ENCODE measurements at places on chromosomes 16 and 17. TPM values are rescaled to one million over a fixed set of nuclear protein-coding genes. Genes with fewer than 3 reads are reported as not detected.

DHODH gene
- 16.8 TPM for total RNA-seq

TBC1D3G gene
- not detected for total RNA-seq

TPSG1 gene
- not detected for total RNA-seq

CHAD gene
- total RNA-seq: 0.27 TPM

CDH13 gene
- total RNA-seq: 1.1 TPM

ATP2A1 gene
- 3.3 TPM for total RNA-seq

DNA sequence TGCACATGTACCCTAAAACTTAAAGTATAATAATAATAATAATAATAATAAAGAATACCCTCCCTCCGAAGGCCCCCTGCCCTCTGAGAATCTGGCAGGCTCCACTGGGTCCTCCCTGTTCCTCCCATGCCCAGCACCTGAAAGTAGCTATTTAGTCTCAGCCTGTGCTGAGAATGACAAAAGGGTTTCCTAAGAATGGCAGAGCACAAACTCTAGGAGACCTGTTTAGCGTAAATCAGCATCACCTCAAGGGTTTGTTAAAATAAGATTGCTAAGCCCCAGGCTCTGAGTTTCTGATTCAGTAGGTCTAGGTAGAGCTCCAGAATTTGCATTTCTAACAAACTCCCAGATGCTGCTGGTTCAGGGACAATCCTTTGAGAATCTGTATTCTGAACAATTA lies 606.8 kb upstream of the CDH11 start:
- no peak for DNase-seq

DNA sequence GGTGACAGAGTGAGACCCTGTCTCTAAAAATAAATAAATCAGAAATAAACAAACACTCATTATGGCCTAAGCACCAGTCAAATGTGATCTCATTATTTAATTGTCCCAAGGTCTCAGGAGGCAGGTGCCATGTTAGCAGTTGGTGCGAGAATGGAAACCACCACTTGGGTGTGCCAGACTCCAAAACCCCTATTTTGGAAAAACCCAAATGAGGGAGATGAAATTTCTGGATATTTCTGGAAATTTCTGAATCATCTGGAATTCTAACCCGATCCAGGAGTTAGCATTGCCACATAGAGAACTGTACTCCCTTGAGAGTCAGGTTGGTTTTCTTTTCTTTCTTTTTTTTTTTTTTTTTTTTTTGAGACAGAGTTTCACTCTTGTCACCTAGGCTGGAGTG lies 264.0 kb downstream of the XYLT1 start:
- no peak for DNase-seq

GRCh38 chr17:2851615-2852014 lies 55.4 kb downstream of the RAP1GAP2 start:
- no peak for DNase-seq

DNA sequence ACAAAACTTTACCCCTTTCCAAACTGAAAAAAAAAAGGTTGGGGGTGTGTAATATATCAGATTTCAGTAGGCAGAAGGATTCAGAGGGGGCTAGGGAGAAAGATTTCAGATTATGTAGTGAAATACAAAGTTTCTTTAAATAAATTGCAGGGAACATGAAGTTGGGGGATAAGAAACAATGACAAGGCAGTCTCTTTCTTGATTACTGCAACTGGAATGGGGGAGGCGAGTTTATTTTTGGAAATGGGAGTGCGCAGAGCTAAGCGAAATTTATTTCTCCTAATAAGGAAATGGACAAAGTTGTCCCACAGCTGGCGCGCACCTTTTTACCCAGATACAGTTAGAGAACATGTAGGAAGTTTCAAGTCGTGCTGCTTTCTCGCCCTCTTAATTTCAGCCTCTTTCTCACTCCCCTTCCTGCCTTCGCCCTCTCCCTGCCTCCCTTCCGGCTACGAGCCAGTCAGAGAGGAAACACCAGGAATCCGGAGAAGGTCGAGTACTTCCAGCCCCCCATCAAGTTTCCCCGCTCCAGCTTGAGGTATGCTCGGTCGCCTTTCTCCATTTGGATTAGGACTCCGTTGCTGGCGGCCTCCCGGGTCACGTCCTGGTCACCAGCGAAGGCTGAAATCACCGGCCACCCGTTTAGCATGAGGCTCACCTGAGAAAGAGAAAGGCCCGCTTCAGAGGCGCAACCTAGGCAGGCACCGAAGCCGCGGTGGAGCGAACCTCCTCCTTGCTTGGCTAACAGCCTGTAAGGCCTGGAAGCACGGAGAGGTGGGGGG lies 2.5 kb downstream of the CBLN1 start:
- DNase-seq: no peak

DNA sequence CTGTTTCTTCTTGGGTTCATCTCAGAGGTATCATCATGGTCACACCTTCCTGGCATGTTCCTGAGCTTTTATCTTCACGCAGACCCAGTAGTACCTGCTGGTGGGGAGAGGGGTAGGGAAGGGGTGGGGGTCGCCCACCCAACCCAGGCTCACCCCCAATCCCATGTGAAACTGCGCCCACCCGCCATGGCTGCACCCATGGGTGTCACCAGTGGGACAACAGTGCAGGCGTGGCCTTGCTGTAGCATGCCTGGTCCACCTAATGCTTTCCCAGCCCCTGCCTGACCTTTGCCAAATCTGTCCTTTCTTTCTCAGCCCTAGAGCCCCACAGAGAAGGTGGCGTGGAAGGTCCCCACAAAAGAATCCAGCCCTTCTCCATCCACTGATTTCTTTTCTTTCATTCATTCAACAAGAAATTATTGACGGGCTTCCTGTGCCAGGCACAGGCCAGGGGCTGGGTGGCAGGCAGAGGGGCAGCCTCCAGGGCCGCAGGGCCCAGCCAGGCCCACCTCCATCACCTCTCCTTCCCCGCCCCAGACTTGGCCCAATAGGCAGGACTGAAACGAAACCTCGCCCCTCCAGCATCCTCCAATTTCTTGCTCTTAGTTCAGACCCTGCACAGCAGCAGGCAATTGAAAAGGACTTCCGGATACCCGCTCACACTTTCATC lies 79.1 kb upstream of the TNRC6C start:
- DNase-seq: no peak

DNA sequence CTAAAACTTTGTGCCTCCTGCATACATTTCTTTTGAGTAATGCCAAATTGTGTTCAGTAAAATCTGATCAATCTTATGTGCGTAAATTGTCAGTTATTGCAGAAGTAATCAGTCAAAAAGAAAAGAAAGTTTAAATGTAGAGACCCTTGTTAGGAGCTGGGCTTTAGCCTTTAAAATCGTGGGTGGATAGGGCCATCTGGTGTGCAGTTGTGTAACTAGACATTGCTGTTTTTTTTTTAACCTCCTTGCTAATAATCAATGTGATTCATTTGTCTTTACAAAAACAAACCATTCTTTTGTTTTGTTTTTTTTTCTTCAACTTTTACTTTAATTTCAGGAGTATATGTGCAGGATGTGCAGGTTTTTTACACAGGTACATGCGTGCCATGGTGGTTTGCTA lies 5.3 kb upstream of the WWOX start:
- no peak for DNase-seq

- DNase-seq: no peak
These were observed 13.4 kb downstream of the C17orf58 start for GRCh38 chr17:67982686-67983382.

DNA sequence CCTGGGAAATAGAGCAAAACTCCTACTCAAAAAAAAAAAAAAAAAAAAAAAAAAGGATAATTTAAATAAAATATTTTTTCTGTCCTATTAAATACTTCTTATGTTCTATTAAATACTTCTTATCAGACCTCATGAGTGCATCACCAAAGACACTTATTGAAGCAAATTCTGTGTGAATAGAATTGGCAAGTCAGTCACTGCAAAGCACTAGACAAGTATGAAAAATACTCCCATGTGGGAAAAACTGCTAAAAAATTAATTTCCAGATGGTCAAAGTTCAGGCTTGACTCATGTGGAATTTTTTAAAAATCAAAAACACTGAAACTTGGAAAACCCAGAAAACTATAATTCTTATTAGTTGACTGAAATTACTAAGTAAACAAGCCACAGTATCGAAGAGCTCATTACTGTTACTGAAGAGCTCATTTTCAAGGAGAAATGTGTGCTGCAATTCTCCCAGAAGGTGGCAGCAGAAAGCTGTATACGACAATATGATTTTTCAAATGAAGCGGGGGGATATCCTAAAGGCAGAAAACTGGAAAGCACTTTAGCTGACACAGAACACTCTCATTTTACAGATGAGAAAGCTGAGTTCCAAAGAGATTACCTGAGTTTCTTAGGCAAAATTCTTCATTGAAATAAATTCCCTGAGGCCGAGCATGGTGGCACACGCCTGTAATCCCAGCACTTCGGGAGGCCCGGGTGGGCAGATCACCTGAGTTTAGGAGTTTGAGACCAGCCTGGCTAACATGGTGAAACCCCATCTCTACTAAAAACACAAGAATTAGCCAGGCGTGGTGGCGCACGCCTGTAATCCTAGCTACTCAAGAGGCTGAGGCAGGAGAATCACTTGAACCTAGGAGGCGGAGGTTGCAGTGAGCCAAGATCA lies 15.9 kb upstream of the FBXO47 start:
- peak; percentile 45 for DNase-seq

GRCh38 chr17:2708585-2709182 lies 2.9 kb downstream of the CLUH start:
- DNase-seq: no peak

- no peak for DNase-seq
These were observed 19.7 kb downstream of the MAP3K3 start for GRCh38 chr17:63641692-63642448.

DNA sequence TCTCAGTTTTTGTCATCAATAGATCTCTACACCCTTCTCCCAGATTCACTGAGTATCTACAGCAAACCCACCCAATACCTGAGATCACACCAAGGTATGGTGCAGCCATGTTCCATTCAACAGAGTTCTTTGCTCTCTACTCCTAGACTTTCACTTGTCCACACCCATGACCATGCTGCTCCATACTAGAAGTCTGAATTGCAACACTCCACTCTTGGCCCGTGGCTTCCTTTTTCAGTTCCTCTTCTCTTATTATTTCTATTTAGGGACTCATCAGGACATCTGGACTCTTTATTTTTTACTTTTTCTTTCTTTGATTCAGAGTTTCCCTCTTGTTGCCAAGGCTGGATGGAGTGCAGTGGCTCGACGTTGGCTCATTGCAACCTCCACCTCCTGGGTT lies 37.1 kb downstream of the YWHAE start:
- no peak for DNase-seq

GRCh38 chr16:47966325-47966724 lies 189.5 kb downstream of the ABCC12 start:
- no peak for DNase-seq

DNA sequence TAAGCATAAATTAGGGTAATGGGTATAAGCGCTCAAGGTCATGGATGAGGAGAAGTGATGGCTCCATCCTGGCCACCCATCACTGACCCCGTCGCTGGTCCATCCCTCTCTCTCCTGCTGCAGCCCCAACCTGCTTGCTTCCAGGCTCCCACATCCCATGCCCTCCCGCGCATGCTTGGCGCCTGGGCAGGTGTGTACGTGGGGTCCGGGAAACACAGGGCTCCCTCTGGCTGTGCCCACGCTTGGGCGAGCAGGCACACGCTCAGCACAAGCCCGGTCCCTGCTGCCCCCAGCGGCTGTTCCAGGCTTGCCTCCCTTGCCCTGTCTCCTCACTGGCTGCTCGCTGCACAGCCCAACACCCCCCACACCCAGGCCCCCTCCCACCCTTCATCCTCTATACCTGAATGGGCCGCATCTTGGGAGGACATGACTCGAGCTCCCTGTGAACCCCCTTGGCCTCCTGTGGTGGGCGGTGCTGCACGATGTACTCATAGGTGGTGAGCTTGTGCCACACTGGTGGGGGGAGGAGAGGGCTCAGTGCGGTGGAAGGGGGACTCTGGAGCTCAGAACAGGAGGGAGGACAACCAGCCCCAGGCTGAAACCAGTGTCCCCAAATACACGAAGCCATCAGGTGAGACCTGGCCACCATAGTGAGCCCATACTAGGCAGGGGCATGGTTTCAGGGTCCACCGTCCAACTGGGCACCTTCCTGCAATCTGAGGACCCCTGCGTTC lies 4.7 kb upstream of the TPPP3 start:
- DNase-seq: no peak

DNA sequence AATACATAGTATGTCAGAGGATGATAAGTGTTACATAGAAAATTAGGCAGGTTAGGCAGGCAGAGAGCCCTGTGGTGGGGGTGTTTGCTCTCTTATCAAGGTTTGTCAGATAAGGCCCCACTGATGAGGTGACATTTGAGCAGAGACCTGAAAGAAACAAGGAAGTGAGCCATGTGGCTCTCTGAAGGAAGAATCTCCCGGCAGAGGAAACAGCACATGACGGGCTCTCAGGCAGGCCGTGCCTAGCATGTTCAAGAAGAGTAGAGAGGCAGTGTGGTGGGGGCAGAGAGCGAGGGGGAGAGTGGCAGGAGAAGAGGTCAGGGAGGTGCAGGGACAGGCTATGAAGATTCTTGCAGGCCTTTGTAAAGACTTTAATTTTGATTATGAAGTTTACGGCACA lies 82.0 kb upstream of the ASIC2 start:
- no peak for DNase-seq

DNA sequence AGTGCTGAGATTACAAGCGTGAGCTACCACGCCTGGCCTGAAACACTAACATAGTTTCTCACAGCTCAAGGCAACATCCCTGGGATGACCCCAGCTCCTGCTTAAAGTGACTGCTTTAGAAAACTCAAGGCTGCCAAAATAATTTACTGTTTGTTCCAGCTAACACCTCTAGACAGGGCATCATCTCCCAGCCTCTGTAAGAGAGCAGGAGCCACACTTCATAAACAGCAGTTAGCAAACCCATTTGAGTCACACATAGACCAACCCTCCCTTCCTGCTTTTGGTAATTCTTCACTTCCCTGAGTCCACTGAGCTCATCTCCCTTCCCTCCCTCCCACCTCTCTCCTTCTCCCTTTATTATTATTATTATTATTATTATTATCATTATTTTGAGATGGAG lies 201.3 kb downstream of the XYLT1 start:
- no peak for DNase-seq

DNA sequence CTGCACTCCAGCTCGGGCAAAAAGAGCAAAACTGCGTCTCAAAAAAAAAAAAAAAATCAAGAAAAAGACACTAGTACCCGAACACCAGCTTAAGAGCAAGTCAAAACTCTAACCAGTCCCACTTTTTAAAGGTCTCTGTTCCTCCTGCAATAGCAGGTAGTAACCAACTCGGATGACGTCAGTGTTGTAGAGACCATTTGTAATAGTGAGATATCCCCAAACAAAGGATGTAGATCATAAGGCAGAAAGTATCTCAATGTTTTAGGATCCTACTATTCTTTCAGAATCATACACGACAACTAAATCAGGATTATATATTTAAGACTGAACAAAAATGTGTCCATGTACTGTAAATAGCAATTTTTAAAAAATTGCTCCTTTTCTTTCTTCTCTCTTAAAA lies 2.4 kb downstream of the JPT1 start:
- DNase-seq: no peak

DNA sequence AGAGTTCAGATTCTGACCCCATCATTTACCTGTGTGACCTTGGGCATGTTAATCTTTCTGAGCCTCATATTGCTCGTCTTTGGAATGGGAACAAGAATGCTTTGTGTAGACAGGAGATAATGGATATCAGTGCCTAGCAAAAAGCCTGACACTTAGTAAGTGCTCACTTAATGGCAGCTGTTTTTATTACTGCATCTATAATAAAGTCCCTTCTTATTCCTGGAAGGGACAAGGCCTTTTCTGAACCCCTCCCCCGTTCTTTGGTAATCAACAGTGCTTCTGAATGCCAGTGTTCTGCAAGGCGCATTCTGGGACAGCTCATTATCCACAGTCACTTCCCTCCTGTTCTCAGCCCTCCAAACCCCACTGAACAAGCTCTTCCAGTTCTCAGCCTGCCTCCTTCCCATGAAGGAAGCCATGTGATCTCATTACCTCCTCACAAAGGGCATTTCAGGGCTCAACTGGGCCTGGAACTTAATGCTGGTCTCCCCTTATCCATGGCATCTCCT lies 25.1 kb upstream of the SUPT4H1 start:
- no peak for DNase-seq
